AG04450 (cell line): ENCODE measurements at places on chromosomes 16 and 17. TPM values are rescaled to one million over a fixed set of nuclear protein-coding genes. Genes with fewer than 3 reads are reported as not detected.

DNA sequence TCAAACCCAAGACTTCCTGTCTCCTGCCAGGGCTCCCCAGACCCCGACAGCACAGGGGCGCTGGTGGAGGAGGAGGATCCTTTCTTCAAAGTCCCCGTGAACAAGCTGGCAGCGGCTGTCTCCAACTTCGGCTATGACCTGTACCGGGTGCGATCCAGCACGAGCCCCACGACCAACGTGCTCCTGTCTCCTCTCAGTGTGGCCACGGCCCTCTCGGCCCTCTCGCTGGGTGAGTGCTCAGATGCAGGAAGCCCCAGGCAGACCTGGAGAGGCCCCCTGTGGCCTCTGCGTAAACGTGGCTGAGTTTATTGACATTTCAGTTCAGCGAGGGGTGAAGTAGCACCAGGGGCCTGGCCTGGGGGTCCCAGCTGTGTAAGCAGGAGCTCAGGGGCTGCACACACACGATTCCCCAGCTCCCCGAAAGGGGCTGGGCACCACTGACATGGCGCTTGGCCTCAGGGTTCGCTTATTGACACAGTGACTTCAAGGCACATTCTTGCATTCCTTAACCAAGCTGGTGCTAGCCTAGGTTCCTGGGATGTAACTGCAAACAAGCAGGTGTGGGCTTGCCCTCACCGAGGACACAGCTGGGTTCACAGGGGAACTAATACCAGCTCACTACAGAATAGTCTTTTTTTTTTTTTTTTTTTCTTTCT is 8.1 kb downstream of the SERPINF1 start:
- no peak for DNase-seq

DNA sequence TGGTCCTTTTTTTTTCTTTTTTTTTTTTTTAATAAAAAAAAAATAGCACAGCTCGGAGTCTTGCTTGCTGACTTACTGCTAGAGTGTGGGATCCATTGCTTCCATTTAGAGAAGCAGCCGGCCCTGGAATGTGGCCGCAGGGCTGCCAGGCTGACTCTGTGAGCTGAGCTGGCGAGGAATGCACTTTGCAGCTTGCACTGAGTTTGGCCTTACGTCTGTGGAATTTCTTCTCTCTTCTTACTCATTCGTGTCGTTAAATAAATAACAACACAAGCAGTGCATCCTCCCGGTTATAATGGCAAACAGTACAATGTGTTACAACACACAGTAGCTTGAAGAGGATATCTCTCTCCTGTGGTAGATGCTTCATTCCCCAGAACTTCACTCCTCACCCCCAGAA is 69.2 kb downstream of the PRKCB start:
- peak; percentile 16 for DNase-seq

- no peak for DNase-seq
Measured at GRCh38 chr17:76687298-76688164, 23.2 kb downstream of the MXRA7 start.

DNA sequence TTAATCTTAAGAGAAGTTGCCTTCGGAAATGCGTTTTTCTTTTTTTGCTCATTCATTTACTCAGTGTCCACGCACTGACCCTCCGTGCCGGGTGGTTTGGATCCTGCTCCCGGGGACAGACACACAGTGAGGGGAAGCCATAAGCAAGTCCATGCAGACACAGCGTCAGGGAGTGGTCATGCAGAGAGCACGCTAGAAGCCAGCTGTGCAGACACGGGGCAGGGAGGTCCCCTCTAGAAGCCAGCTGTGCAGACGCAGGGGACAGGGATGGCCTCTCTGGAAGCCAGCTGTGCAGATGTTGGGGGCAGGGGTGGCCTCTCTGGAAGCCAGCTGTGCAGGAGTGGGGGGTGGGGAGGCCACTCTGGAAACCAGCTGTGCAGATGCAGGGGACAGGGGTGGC is 4.8 kb downstream of the GAA start:
- DNase-seq, result no peak

- DNase-seq, result no peak
Measured at GRCh38 chr17:44502598-44503146, 534 bp downstream of the GPATCH8 start.

GRCh38 chr17:27290916-27291598 is 2.9 kb upstream of the WSB1 start:
- no peak for DNase-seq

- DNase-seq, result no peak
Measured at GRCh38 chr17:40427002-40427491, 9.4 kb upstream of the TOP2A start.

- DNase-seq, result no peak
Measured at GRCh38 chr17:38324141-38324697, 19.5 kb downstream of the GPR179 start.

GAST gene
- polyA plus RNA-seq, result not detected in 2 replicates

DNA sequence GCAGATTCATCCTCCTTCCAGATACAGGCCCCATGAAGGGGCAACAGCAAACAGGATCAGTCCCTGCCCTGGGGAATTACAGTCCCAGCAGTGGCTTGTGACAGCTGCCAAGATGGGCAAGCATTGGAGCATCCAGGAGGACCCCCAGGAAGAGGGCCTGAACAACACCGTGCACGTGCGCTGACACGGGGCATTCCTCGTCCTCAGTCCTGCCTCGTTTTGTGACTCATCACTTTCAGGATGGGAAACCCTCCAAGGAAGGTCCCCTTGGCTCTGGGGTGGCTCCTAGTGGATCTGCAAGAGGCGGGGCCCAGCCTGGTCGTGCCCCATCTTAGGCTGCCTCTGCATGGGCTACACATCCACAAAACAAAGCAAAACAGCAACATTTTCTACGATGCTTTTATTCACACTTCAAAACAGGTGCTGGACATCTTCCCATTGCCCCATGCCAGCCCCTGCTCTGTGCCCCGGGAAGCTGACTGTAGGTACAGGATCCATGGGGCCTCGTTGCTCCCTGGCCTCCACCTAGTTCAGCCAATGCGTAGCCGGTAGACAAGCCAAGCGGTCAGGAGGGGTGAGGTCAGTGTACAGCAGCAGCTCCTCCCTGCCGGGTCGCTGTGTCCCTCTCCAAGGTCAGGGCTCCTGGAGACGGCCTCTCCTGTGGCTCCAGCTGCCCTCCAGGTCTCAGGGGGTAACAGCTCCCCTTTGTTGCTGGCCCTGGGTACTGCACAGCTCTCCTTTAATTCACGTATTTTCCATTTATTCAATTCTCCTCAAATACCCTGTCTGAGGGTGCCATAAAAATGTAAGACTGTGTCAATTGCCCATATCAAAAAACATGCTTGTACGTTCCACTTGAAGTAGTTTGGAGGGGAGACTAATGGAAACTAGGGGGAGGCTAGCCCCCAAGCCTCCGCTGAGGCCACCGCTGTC is 32.2 kb downstream of the ACTG1 start:
- DNase-seq, result no peak

- no peak for DNase-seq
Measured at GRCh38 chr17:82103553-82104451, 5.8 kb upstream of the FASN start.

LCAT gene
- 5.2 and 7.9 TPM in 2 replicates for polyA plus RNA-seq

MT1A gene
- polyA plus RNA-seq, result 0.66 TPM in 1 of 2 replicates, not detected in the other

- peak; percentile 27 for DNase-seq
Measured at GRCh38 chr16:10828851-10829366, 10.3 kb upstream of the TVP23A start.
